ENCODE measurements at places on chromosomes 2 and 18.

- no peaks in the 10 kb centered on the region for H3K36me3 ChIP-seq
- no peak overlapping the region for H3K27ac ChIP-seq
These were observed 57.6 kb downstream of the PXDN start for GRCh38 chr2:1686784-1687105.

- H3K27me3 ChIP-seq: peaks cover 9% of the 10 kb centered on the region
- no peak overlapping the region for H3K4me3 ChIP-seq
- no peak overlapping the region for H3K27ac ChIP-seq
- no peak for DNase-seq
These were observed 46.7 kb upstream of the SERPINE2 start for GRCh38 chr2:224085811-224086210.

DNA sequence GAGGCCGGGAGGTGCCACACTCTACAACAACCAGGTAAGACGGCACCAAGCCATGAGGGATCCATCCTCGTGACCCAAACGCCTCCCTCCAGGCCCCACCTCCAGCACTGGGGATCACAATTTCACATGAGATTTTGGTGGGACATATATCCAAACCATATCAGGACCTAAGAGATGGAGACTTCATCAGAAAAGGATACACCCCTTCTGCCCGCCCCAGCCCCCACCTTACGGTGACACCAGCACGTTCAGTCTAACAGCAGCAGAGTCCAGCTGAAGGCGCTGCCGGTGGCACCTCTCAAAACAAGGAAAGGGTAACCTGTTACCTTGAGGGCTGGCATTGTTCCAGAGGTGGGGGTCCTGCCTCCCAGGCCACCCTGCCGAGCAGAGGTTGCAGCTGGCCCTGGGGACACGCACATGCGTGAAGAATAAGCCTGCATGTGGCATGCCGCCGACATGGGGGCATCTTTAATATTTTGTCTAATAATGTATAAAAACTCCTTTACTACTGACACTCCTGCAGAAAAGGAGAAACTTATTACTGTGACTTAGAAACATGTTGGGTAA is 154.4 kb downstream of the GALR1 start:
- no peak overlapping the region for H3K4me3 ChIP-seq
- H3K27me3 ChIP-seq: peaks cover 6% of the 10 kb centered on the region
- no peak overlapping the region for H3K27ac ChIP-seq
- no peak for DNase-seq

- peak overlapping the region; percentile 16 for H3K27ac ChIP-seq
- peaks cover 7% of the 10 kb centered on the region for H3K4me1 ChIP-seq
- H3K27me3 ChIP-seq: peaks cover 49% of the 10 kb centered on the region
These were observed 13.4 kb upstream of the MAP3K2 start for GRCh38 chr2:127400897-127401756.

DNA sequence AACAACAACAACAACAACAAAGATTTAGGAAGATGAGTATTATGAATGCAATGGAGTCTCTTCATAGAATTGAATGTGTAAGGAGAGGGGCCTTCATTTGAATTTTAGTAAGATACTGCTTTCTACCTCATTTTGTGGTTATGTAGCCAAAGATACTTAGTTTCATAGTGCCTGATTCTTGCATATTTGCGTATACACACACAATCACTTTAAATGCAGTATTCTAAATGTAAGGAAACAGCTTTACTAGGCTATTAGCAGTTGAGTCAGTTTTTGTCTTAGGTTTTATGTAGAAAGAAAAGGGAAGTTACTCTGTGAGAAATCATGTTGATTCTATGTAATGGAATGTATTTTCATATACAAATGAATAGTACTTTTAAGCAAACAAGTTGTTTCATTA is 80.5 kb downstream of the HAUS1 start:
- H3K4me1 ChIP-seq: peaks cover 38% of the 10 kb centered on the region
- H3K27ac ChIP-seq: no peak overlapping the region
- no peak overlapping the region for H3K4me3 ChIP-seq
- peaks cover 13% of the 10 kb centered on the region for H3K36me3 ChIP-seq
- H3K27me3 ChIP-seq: no peaks in the 10 kb centered on the region
